ENCODE measurements at places on chromosomes 2 and 18.

DNA sequence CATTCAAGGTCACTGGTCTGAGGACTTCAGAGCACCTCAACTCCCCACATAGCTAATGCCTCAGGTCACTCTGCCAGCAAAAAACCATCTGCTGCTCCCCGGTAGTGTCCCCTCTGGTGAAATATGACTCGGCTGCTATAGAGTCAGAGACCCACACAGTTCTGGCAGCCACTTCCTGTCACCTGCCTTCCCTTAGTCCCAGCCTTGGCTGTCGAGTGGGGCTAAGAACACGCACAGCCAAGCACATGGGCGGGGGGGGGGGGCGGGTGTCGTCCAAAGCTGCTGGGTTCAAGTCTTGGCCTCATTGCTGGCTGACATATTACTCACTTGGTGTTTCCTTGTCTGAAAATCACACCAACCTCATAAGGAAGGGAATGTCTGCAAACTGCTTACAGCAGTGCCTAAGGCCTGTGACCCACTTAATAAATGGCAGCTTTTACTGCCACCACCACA is 37.5 kb downstream of the POLR1A start:
- DNase-seq: no peak

DNA sequence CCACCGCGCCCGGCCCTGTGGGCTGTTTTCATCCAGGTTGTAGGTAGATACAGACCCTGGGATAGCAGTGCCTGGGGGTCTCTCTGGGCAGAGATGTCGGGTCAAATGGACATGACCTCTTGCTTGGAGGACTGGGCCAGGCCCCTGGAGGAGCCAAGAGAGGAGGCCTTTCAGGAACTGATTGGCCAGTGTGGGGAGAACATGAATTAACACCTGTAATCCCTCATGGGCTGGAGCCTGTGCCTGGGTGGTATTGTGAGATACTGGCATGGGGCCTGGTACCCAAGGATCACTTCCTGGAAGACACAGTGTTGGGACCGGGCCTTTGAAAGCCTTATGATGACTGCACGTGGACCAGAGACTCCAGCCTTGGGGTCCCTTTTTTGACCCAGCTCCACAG is 158.7 kb upstream of the SKOR2 start:
- DNase-seq: no peak

DNA sequence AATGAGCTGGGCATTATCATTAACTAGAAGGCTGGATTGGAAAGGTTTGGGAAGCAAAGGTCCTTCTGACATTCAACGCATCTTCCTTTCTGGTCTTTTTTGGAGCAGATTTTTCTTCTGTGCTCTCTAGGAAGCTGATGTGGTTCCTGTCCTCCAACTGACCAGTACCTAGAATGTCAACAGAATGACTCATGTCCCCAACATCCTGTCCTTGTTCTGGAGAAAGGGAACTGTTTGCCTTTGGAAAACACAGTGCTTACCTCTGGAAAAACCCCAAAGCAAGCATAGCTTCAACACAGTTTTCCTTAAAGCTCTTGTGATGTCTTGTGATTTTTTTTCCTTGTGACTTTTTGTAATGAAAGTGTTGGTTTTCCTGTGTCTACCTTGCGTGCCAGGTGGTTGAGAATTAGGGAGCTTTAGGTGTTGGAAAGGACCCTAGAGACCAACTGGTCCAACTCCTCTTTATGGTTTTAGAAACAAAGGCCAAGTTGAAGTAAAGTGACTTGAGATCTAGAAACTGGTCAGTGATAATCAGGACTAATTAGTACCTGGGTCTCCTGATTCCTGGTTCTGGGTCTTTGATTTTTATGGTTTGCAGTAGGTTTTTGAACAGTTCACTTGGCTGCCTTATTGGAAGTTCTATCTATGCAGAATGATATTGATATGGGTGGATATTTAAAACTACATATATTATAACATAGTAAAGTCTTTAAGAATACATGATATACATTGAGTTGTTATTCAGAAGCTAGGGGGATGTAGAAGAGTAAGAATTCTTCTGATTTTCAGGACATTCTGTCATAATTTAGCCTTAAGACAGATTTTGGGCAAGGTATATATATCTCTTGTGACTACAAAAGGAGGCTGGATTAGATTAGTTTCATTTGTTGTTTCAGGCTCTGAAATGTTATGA is 70.5 kb downstream of the FMNL2 start:
- DNase-seq: no peak

GRCh38 chr2:207617011-207617671 is 8.1 kb downstream of the METTL21A start:
- DNase-seq: no peak

- no peak for DNase-seq
These were observed 995.8 kb upstream of the CDH2 start for GRCh38 chr18:29172756-29173067.

DNA sequence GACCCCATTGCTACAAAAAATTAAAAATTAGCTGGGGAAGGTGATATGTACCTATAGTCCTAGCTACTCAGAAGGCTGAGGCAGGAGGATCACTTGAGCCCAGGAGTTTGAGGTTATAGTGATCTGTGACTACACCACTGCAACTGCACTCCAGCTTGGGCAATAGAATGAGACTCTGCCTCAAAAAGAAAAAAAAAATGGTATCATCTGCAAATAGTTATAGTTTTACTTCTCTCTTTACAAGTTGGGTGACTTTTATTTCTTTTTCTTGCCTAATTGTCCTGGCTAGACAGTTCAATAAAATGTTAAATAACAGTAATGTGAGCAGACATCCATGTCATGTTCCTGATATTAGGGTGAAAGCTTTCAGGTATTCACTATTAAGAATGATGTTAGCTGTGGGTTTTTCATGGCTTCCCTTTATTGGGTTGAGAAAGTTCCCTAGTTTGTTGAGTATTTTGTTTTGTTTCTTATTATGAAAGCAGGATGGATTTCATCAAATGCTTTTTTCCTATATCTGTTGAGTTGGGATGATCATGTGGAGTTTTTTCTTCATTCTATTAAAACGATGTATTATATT is 24.9 kb upstream of the ACOXL start:
- DNase-seq: no peak

DNA sequence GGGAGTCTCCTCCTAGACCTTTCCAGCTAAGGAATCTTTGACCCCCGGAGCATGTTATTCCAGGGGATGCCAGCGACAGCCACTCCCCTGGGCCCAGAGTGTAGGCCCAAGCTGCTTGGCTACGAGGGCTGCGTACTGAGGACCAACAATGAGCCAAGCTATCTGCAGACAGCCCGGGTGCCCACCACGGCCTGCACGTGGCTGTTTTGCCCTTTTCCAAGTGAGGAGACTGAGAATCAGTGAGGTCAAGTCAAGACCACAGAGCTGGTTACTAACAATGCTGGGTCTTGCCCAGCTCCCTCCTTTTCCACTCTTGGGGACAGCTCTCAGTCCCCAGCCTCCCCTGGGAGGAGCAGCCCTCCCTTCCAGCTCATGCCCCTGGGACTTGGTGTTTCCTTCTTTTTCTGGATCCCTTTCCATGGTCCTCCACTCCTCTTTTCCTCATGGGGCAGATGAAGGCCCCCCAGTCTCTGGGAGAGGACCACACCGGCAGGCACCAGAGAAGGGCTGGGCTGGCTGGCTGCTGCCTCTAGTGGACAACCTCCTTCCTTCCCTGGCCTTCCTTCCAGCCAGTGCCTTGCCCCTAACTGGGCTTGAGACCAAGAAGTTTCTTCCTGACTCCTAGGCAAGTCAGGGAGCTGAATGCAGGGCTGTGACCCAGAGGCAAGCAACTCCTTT is 550 bp upstream of the MALL start:
- DNase-seq: no peak

DNA sequence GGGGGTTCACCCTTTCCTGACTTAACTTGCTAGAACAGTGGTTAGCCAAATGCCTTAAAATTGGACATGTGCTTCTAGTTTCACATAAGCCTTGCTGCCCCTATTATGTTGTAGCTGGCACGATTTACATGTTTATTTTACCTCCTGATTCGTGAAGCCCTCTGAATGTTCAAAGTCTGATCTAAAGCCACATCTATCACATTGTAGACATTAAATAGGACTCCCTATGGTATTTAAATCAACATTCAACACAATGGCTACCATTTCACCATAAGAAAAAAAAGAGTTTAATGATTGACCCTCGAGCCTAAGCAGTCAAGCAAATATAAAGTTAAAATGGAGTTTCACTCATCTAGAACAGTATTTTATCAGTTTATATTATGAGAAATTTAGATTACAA is 151.5 kb downstream of the GULP1 start:
- DNase-seq: no peak

All from AG09319 (cell line).